Fibroblast of mammary gland (primary cell): ENCODE measurements at places on chromosomes 13 and 19.

GRCh38 chr13:52127783-52128702 lies 830 bp downstream of the NEK5 start:
- peak; percentile 61 for DNase-seq

DNA sequence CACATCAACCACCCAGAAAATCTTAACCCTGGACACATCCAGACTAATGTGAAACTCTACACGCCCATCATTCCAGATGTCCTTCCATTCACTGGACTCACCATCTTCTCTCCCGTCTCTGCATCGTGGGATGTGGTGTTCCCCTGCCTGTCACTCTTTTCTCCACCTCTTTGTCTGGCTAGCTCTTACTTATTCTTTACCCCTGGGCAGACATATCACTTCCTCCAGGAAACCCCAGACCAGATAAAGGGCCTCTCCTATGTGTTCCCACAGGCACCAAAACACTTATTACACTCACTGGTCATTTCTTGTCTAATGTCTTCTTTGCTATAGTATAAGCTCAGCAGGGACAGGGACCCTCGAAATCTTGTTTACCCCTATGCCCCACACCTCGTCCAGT lies 109.3 kb upstream of the IPO5 start:
- no peak for DNase-seq

DNA sequence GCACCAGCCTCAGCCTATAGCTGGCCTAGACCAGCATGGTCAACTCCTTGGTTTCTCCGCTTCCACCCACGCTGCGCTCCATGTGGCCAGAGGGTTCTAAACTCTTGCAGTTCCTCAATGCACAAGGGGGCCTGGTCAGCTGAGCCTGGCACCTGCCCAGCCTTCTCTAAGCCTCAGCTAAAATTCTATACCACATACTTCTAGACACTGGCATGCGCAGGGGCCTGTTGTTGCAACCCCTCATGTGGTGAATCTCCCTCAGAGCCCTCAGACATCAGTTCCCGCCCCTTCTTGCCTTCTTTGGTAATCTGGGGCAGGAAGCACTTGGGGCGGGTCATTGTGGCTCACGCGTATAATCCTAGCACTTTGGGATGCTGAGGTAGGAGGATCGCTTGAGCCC lies 19.7 kb upstream of the LDLR start:
- DNase-seq: no peak

- no peak for DNase-seq
These were observed 293.7 kb downstream of the POU4F1 start for GRCh38 chr13:78309497-78310180.

DNA sequence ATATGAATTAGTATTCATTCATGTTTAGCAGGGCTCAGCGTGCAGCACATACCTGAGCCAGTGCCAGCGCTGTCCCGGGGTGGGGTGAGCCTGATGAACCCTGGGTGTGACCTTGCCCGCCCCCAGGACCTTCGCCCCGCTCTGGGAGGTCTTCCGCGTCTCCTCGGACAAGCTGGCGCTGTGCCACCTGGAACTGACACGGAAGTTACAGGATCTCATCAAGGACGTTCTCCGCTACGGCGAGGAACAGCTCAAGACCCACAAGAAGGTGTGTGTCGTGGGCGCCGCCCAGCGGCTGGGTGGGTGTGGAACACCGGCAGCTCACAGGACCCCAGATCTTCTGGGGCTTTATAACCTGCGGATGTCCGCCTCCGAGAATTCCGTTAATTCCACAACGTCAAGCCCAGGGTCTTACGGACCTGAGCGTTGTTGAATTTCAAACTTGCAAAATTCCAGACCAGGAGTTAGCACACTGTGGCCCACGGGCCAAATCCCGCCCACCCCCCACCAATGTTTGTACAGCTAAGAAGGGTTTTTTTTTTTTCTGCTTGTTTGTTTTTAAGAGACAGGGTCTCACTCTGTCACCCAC lies 15.4 kb downstream of the FCHO1 start:
- peak; percentile 80 for DNase-seq

DNA sequence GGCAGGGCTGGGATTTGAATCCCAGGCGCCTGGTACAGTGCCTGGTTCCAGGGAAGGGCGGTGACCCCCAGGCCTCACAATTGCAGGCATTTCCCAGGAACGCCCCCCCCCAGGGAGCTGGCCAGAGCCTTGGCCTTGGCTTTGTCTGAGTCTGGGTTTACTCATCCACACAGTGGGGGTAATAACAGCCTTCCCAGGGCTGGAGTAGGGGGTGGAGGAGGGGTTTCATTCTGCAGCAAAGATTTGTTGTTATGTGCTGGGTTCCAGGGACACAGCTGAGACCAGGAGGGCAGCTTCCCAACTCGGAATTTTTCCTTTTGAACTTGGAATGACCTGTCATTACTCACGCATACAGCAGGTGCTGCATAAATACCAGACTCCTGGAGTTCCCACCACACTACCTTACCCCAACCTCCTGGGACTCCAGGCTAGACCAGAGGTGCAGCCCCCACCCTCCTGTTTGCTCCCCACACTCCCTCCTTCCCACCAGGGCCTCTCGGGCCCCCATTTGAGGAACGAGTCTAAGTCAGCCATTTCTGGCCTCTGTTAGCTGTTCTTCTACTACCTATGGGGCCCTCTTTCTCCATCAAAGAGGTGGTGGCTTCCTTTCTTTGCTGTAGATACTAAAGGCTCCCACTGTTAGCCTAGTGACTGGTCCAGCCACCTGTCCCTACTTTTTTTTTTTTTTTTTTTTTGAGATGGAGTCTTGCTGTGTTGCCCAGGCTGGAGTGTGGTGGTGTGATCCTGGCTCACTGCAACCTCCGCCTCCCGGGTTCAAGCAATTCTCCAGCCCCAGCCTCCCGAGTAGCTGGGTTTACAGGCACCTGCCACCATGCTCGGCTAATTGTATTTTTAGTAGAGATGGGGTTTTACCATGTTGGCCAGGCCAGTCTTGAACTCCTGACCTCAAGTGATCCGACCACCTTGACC lies 1.6 kb upstream of the ADAMTS10 start:
- DNase-seq: peak; percentile 78

GRCh38 chr13:29503041-29503837 lies 92.2 kb downstream of the SLC7A1 start:
- peak; percentile 52 for DNase-seq

- DNase-seq: peak; percentile 55
These were observed 644.7 kb upstream of the KLF12 start for GRCh38 chr13:74778946-74779345.

- peak; percentile 45 for DNase-seq
These were observed 413 bp downstream of the N4BP2L2 start for GRCh38 chr13:32538143-32538620.

- no peak for DNase-seq
These were observed 15.4 kb downstream of the ANKRD24 start for GRCh38 chr19:4197625-4198466.

- DNase-seq: no peak
These were observed 101.2 kb downstream of the RFC3 start for GRCh38 chr13:33919120-33919519.

DNA sequence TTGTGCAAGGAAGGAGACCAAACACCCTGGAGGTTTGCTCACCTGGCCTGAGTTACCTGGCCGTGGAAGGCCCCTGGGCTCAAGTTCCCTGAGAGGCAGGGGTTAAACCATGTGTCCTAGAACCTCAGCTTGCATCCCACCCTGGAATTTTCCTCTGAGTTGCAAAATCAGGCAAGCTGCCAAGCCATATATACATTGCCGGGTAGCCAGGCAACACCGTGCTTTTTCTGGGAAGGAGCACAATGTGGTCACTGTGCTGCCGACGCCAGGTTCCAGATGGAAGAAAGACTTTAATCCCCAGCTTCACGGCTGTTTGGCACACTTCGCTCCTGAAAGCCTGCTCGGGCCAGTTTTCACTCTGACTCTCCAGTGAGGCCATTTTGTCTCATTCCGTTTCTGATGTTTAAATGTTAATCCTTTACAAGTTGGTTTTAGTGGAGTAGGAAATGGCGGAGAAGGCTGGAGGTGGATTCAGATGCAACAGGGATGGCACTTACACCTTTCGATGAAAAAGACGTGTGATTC lies 60.1 kb upstream of the PEG3 start:
- no peak for DNase-seq

GRCh38 chr13:33191425-33192210 lies 93.9 kb downstream of the STARD13 start:
- no peak for DNase-seq

- peak; percentile 23 for DNase-seq
These were observed 4.4 kb downstream of the TEKTIP1 start for GRCh38 chr19:3543150-3544057.

- DNase-seq: no peak
These were observed 6.7 kb downstream of the DBP start for GRCh38 chr19:48630296-48631063.

DNA sequence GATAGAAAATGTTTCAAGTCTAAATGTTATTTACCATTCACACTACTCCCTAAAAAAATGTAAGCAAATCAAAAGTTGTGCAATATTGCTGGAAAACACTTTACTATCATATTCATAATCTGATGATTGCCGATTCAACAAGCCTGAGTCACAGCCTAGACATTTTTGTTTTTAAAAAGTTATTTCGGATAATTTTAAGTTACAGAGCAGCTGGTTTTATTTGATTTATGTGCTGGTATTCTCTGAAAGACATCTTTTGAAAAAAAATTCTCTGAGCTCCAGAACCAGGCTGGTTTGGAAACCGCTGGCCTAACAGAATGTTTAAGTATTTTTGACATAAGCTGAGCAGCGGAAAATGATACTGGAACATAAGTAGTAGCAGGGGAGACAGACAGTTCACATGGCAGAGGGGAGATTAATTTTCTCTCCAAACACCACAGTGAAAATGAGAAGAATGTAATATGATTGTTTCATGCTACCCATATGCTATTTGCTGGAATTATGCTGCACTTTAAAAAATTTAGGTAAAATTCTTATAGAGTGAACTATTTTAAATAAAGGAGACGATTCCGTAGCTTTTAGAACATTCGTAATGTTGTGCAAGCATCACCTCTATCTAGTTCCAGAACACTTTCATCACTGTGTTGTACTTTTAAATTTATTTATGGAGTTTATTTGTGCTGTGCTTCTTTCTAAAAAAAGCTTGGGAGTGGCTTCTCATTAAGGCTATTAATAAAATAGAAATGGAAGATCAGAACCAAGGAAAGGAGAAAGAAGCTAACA lies 36.1 kb downstream of the TBC1D4 start:
- DNase-seq: peak; percentile 36

- DNase-seq: no peak
These were observed 776 bp upstream of the NCLN start for GRCh38 chr19:3184847-3185460.

DNA sequence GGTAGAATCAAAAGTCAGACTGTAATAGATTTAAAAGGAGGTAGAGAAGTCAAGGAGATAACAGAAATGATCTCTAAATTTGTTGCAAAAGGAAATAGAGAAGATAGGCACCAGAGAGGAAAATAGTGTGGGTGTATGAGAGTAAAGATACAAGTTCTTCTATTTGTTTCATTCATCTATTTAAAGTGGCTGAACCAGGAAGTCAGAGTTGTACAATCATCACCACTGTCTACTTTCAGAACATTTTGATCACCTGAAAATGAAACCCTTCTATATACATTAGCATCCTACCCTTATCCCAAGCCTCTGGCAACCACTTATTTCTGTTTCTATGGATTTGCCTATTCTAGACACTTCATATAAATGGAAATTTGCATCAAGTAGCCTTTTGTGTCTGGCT lies 36.7 kb downstream of the INTS6 start:
- no peak for DNase-seq

- no peak for DNase-seq
These were observed 463 bp downstream of the FGF21 start for GRCh38 chr19:48755787-48756186.

DNA sequence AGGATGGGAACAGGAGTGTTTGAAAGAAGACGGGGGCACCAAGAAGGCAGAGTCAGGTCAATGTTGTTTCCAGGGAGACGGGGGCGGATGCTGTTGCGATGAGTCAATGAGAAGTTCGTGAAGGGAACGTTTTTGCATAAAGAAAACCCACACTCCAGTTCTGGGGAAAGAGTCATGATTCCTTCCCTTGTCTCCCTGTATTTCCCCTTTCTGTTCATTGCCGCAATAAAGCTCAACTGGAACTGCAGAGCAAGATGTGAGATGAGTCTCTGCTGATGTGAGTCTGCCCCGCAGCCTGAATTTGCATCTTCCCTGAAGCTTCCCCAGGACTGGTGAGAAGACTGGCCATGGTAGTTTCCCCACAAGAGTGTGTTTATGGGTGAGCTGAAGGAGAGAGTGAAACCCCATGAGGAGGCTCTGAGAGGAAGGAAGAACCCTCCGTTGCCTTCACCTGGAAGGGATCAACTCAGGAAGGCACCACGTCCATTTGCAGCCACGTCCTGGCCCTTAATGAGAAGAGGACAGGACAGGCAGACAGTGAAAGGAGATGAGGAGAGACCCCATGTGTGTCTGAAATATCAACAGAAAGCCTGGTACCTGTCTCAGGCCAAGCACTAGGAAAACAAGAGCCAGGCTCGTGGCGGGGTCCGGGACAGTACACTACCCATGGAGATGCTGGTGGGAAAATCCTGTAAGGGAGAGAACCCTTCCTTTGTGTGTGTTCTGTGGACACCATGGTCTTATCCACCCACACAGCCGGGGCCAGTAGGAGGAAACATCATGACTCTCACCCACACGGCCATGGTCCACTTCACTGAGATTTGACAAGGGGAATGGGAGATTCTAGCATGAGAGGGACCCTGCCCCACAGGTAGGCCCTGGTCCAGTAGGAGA lies 13.7 kb downstream of the LILRA1 start:
- DNase-seq: no peak

DNA sequence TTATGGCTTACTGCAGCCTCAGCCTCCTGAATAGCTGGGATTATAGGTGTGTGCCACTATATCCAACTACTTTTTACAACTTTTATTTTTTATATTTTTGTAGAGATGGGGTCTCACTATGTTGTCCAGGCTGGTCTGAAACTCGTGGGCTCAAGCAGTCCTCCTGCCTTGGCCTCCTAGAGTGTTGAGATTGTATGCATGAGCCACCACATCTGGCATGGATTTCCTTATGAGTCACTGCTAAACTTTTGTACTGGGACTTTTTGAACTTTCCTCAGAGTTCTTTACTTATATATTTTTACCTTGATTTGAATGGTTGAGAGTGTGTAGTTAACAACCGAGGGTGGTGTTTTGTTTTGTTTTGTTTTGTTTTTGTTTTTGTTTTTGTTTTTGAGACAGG lies 33.4 kb downstream of the DNAJC3 start:
- peak; percentile 94 for DNase-seq
